Fibroblast of skin of back (primary cell): ENCODE measurements at places on chromosomes 4 and X.

DNA sequence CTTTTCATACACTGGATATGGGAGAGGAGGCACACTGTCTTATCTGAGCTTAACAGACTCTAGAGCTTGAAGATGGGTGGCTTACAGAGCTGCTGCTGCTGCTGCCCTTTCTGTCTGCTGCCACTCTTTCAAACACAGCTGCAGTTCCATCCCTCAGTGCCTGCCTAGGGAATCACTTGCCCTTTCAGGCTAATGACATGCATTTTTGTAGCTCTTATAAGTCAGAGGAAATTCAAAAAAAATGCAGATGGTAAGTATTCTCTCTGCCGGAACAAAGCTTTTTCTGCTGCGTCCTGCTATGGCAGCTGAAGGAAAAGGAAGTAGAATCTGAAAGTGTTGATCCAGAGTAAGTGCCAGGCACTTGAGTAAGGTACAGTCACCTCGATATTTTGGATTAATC is 460.4 kb upstream of the DIAPH2 start:
- DNase-seq = no peak

- peak; percentile 13 for DNase-seq
Observed at GRCh38 chr4:21948347-21949072, at the start of gene KCNIP4. Gene KCNIP4, minus strand, starts transcription at chr4:21948772.

GRCh38 chr4:85939595-85939994 is 420.3 kb downstream of the MAPK10 start:
- DNase-seq = no peak

GRCh38 chr4:48331577-48332330 is 9.6 kb upstream of the SLAIN2 start:
- DNase-seq = peak; percentile 77

DNA sequence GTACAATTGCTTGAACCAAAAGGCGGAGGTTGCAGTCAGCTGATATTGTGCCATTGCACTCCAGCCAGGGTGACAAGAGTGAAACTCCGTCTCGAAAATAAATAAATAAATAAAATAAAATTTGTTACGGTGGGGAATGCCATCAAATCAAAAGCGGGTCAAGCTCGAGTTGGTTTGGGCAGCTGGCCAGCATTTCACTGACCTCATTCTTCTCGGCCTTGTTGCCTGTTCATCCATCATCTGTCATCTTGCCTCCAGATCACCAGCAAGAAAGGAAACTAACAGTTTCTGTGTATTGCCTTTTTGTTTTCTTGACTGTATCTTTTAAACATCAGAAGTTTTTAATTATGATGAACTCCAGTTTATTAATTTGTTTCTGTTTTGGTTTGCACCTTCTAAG is 31.5 kb upstream of the KLHL2 start:
- no peak for DNase-seq

DNA sequence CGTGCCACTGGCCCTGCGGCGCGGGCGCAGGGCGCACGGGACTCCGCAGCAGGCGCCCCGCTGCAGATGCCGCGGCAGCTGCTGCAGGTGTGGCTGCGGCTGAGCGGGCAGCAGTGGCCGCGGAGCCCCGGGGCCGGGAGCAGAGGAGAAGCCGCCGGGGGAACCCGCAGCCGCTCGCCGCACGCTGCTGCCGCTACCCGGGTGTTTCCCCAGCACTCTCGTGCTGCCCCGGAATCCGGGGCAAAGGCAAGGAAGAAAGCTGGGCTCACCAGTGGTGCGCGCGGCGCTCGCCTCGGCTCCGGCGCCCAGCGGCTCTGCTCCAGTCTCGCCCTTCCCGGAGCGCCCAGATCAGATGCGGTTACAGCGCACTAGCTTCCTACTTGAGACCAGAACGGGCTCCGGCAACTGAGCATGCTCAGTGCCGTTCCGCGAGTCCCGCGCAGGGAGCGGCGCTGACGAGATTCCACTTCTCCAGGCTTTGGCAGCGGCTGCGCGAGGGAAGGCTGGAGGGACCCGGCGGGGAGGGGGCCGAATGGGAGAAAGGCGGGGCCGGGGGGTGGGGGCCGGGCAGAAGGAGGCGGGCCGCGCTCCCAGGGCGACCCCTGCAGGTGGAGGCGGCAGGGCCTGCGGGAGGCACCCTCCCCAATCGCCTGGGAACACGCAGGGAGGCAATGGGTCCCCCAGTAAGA is at the start of gene APBB2:
TSS of gene APBB2 (minus strand) at position 407 of the 689 bp plus-strand sequence. CDS start 181,288 bp downstream, outside the sequence.
- DNase-seq = peak; percentile 97

GRCh38 chr4:27308379-27308778 is 447.7 kb downstream of the STIM2 start:
- DNase-seq = no peak

- peak; percentile 46 for DNase-seq
Observed at GRCh38 chrX:107537815-107538214, 88.4 kb downstream of the FRMPD3 start.

DNA sequence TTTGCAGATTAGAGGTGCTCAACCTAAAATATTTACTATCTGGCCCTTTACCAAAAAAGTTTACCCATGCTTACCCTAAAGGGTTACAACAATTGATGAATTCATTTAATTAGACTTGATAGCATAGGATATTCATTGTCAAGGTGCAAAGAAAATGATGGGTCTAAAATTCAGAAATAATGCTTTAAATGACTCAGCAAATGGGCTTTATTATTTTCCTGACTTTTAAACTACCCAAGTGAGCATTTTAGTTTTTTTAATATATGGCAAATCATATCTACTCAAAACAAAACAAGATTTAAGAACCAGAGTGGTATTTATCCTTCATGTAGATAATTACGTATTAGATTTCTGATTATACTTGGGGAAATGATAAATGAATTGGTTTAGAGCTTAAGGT is 235.8 kb downstream of the DCLK2 start:
- DNase-seq = no peak
